ENCODE measurements at places on chromosomes 2 and 18.

GRCh38 chr2:206804326-206804725, 38.9 kb downstream of the FASTKD2 start:
- DNase-seq = no peak

GRCh38 chr18:36297417-36298125, at the start of gene FHOD3:
TSS of gene FHOD3 (plus strand) at chr18:36297713. CDS start at chr18:36297836, 123 bp downstream.
- peak; percentile 83 for DNase-seq

- no peak for DNase-seq
These were observed 141.6 kb upstream of the GLI2 start for GRCh38 chr2:120593921-120594686.

DNA sequence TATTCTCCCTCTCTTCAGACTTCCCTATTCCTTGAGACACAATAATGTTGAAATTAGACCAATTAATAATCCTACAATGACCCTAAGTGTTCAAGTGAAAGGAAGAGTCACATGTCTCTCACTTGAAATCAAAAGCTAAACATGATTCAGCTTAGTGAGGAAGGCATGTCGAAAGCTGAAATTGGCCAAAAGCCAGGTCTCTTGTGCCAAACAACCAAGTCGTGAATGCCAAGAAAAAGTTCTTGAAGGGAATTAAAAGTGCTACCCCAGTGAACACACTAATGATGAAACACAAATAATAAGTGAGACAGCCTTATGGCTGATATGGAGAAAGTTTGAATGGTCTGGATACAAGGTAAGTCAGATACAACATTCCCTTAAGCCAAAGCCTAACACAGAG, 115.4 kb downstream of the PXDN start:
- no peak for DNase-seq

DNA sequence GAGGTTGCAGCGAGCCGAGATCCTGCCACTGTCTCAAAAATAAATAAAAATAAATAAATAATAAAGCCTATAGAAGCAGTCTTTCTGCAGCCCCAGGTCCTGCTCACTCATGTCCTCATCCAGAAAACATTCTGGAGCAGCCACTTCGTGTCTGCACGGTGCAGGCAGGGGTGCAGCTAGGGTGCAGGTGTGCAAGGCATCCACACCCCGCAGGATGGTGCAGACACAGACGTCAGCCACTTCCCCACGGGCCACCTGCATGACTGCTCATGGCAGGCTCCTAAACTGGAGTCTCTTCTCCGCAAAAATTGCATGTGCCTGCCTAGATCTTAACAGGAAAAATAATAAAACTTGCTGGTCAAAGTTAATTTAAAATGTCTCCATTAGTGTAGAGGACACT, 80.2 kb upstream of the SNTG2 start:
- DNase-seq = no peak

DNA sequence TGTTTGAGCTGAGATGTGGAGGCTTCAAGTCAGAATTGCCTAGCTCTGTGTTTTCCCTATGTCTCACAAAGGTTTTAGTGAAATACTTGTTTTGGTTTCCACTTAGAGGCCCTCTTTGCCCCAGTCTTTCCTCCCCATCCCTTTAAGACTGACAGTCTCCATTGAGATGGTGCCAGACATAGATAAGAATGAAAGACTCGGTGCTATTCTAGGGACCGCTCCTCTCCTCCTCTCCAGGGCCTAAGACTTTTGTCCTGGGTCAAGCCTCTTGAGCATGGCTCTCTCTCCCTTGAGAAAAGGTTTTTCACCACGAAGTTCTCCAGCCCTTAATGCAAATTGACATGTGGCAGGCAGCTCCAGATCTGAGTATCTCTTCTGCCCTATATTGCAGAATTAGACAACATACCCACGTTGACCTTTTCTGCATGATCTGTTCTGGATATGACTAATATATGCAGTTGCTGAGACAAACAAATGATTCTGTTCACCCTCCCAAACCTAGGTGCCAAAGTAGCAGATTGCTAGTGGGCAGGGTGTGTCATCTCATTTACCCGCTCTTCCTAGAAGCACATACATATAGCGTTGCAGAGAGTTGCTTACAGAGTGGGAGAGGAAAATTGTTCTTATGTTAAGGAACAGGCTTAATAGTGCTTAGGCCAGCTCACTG, 47.5 kb upstream of the ACSL3 start:
- DNase-seq = no peak

GRCh38 chr2:62928015-62928414, 122.6 kb upstream of the OTX1 start:
- DNase-seq = no peak

GRCh38 chr2:85998071-85998991, 107.4 kb downstream of the POLR1A start:
- peak; percentile 84 for DNase-seq

- no peak for DNase-seq
These were observed 22.7 kb upstream of the NCK2 start for GRCh38 chr2:105721991-105722511.

- DNase-seq = no peak
These were observed 84.2 kb upstream of the PIK3C3 start for GRCh38 chr18:41870817-41871216.

DNA sequence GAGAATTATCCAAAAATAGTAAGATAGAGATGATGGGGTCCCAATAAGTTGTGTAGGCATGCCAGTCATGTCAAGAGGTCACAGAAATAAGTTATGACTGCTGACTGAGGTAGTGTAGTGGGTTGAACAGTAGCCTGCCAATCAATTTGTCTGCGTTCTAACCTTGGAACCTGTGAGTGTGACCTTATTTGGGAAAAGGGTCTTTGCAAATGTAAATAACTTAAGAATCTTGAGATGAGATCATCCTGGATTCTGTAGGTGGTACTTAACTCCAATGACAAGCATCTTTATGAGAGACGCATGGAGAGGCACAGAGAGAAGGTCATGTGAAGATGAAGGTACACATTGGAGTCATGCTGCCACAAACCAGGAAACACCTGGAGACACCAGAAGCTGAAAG, 31.0 kb downstream of the ACVR1 start:
- no peak for DNase-seq

DNA sequence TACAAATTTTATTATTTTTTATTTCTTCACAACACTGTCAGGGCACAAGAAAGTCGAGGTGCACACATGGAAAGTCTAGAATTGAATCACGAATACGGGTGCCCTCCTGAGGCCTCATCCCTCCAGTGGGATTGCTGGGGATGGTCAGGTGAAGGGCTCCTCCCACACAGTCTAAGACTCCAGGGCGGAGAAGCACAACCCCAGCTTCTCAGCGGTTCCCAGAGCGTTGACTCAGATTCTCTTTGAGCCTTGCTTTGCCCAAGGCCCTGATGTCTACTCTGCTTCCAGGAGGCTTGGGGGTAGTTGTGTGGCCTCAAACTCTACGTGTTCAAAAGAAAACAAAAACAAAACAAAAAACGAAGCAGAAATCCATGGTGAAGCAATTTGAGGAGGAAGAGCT, 108.4 kb downstream of the LYPD6B start:
- DNase-seq = no peak

DNA sequence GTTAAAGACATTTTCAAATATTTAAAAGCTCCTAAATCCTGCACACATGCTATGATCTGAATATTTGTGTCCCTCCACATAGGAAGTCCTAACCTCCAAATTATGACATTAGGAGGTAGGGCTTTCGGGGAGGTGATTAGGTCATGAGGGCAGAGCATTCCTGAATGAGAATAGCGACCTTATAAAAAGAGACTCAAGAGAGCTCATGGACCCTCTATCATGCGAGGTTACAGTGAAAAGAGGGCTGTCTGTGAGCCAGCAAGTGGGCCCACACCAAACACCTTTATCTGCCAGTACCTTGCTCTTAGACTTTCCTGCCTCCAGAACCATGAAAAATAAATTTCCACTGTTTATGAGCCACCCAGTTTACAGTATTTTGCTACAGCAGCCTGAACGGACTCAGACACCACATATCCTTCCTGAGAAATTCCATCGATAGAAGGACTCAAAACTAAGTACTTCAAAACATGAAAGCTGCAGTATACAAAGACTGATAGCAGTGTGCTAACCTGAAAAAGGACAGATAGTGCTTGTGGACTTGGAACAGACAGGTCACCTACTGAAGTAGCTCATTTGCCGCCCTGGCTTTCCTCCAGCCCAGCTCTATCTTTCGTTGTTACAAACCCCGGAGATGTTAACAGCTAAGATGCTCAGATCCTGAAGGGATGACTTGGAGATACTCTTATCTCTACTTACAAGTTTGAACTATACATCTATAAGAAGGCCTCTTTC, 13.8 kb downstream of the FAM210A start:
- DNase-seq = no peak

- DNase-seq = no peak
These were observed 36.8 kb upstream of the ERCC3 start for GRCh38 chr2:127330753-127331152.

DNA sequence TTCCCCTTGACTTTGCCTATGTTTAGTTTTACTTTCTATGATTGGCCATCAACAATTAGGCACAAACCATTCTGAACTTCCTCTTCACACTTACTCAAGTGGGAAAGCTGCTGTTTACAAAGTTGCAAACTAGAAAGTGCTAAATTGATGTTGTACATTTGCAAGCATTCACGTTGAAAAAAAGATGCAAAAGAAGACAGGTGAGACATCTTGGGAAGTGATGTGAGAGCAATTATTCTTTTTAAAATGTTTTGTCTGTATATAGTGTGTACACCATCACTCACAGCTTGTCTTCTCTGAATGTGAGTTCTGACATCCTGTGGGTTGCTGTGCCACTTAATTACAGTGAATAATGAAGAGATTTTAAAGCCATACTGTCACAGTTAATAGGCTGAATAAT, 874.1 kb upstream of the LRATD1 start:
- DNase-seq = no peak

GRCh38 chr2:16507655-16508489, 157.8 kb downstream of the CYRIA start:
- peak; percentile 43 for DNase-seq

DNA sequence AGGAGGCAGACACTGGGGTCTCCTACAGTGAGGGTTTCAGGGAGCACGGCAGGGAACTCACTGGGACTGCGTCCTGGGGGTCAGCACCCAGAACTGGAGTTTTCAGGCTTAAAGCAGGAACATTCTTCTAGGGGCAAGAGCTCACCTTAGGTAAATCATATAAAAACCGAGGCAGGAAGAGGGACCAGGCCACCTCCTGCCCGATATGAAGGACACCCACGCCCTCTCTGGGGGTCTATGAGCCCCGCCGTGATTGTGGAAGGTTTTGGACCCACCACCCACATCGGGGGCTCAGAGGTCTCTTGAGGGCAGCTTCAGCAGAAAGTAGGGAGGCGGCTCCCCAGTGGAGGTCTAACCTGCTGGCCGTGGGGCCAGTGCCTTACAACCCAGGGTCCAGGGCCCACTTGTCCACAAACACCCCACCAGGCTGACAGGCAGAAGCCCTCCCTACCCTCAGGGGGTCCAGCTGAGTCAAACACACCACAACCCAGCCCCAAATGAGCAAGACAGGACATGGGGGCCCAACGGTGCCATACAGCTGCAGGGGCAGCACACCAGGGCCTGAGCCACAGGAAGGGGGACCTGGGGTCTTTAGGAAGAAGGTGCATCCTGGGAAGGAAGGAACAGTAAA, 25.3 kb downstream of the CROCC2 start:
- DNase-seq = peak; percentile 9

DNA sequence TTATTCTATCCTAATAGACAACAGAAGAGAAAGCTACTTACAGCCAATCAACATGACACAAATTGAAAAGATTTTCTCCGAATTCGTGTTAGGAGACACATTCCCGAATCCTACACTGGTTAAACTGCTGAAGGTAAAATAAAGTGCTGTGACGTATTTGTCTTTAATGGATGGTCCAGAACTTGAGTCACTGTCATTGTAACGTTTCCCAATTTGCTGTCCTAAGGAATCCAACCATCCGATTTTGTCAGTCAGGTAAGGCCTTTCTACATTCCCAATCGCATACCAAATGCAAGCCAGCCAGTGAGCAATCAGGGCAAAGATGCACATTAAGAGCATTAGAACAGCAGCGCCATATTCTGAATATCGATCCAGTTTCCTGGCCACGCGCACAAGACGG, 91.2 kb downstream of the GCA start:
- no peak for DNase-seq

- DNase-seq = no peak
These were observed 336.9 kb downstream of the CBLN2 start for GRCh38 chr18:72207280-72207679.

- no peak for DNase-seq
These were observed 21.2 kb downstream of the CNTNAP5 start for GRCh38 chr2:124046332-124046731.

GRCh38 chr2:31810200-31810917, 200.4 kb downstream of the MEMO1 start:
- DNase-seq = no peak

- no peak for DNase-seq
These were observed 164.6 kb upstream of the TRIB2 start for GRCh38 chr2:12552092-12552491.

GRCh38 chr2:68363721-68364120, 1.4 kb upstream of the PLEK start:
- no peak for DNase-seq

GRCh38 chr2:65343386-65343785, 89.0 kb downstream of the SPRED2 start:
- DNase-seq = no peak

GRCh38 chr2:67727131-67727530, 330.0 kb downstream of the ETAA1 start:
- no peak for DNase-seq

- DNase-seq = no peak
These were observed 198.1 kb downstream of the MCFD2 start for GRCh38 chr2:46717344-46718121.

GRCh38 chr2:70897203-70897976, 38.3 kb upstream of the ATP6V1B1 start:
- DNase-seq = no peak

Measured in right hindlimb (tissue), 1 donor.